ENCODE measurements at places on chromosomes 7 and 10.

GRCh38 chr10:104043185-104043830 is 42.4 kb downstream of the COL17A1 start:
- no peak overlapping the region for H3K4me3 ChIP-seq
- H3K36me3 ChIP-seq, result no peaks in the 10 kb centered on the region
- no peaks in the 10 kb centered on the region for H3K27me3 ChIP-seq

GRCh38 chr10:29332761-29333148 is 43.9 kb downstream of the LYZL1 start:
- ATAC-seq, result no peak
- no peak overlapping the region for H3K4me3 ChIP-seq
- peaks cover 11% of the 10 kb centered on the region for H3K4me1 ChIP-seq
- H3K36me3 ChIP-seq, result no peaks in the 10 kb centered on the region
- no peaks in the 10 kb centered on the region for H3K27me3 ChIP-seq
- H3K27ac ChIP-seq, result no peak overlapping the region

DNA sequence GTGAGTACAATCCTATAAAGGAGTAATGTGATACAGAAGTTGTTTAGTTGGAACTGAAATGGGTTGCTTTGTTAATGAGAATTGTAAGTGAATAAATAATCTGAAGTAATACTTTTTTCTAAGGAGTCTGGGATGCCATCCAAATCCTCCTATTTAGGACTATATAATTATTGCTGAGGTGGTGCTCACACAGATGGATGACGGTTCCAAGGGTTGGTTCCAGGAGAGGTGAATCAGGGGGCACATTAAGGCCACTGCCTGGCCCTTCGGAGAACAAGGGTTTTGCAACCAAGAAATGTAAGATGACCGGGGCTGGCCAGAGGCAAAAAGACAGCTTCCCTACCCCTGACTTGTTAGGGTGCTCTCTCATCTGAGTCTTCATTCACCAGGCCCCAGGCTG is 352.7 kb downstream of the PHTF2 start:
- H3K27ac ChIP-seq, result peak overlapping the region; percentile 7
- ATAC-seq, result peak; percentile 68
- no peak overlapping the region for H3K4me3 ChIP-seq
- H3K36me3 ChIP-seq, result no peaks in the 10 kb centered on the region
- peaks cover 4% of the 10 kb centered on the region for H3K4me1 ChIP-seq

DNA sequence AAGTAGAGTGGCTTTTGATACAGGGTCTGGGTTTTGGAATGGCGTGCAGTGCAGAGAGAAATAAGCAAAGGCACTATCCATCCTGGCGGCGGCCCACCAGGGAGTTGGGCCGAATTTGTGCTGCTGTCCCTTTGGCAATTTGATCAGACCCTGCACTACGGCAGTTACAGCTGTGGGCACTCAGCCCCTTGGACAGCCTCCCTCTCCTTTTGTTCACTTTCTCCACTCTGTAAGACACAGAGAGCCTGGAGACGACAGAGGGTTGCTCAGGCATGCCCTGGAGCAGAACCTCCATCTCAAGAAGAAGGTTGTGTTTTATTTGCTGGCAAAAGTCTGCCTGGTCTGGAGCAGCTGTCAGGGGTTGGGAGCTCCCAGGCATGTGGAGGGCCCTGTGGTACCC is 55.8 kb downstream of the LHPP start:
- no peak overlapping the region for H3K4me3 ChIP-seq
- H3K27me3 ChIP-seq, result no peaks in the 10 kb centered on the region
- peaks cover 5% of the 10 kb centered on the region for H3K4me1 ChIP-seq
- no peaks in the 10 kb centered on the region for H3K36me3 ChIP-seq
- no peak for ATAC-seq

DNA sequence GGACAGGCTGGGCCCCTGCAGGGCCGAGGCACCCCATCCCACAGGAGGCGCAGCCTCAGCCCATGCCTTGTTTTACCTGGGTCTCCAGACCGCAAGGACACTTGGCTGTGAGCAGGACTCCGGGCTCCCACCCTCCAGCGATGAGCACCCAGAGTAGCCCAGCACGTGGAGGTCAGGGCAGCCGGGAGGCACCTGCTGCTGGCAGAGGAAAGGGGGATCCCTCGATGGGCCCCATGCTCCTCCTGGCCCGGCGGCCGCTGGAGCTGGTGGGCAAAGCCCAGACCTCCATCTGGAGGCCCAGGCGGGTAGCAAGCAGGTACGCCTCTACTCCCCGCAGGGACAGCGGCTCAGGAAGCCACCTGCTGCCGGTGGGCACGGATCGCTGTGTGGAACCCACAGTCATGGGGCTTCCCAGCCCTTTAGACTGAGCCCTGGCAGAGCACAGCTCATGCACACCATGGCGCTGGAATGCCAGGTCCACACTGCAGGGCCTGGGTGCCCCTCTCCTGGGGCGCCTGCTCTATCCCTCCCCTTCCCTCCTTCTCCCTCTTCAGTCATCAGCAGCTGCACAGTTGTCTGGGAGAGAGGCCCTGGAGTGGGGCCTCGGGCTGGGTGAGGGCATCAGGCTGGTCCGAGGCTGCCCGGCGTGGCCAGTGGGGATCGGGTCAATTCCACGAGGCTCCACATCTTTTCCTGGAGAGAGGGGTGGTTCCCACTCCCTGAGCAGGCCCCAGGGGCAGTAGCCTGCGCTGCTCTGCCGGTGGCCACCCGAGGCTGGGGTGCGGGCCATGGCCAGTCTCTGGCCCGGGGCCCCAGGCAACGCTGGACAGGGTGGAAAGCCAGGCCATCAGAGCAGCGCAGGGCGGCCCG is 65.7 kb downstream of the PWWP2B start:
- no peak overlapping the region for H3K4me3 ChIP-seq
- H3K27ac ChIP-seq, result no peak overlapping the region
- H3K4me1 ChIP-seq, result peaks cover 21% of the 10 kb centered on the region
- no peaks in the 10 kb centered on the region for H3K27me3 ChIP-seq
- no peak for ATAC-seq

DNA sequence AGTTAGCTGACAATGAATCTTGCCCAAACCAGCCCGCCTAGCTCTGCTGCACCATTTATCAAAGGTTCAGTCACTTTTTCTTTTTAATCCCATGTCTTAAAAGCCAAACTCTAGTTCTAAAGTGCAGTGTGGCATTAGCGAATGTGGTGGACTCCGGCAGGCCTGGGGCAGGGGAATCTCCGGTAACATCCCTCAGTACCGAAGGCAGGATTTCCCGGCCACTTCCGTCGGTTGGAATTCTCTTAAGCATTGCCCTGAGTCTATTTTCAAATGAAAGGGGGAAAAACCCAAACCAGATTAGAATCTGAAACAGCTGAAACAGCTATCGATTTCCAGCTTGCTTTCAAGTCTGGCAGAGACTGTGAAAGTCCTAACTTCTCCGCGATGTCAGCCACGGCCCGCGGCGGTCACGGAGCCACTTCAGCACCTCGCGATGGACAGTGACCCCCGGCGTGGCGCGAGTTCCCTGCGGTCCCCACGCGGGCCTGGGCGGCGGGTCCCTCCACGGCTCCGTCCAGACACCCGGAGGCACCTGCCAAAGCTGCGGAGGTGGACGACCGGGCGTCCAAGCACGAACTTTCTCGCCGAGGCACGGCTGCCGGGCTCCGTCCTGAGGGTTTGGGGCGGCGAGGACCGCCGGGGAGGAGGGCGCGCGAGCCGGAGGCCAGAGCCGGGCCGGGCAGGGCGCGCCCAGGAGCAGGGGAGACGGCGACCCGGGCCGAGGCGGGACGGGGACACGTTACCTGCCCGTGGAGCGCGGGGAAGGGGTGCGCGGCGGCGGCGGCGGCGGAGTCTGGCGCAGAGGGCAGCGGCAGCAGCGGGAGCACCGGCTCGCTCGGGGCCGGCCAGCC is 745 bp downstream of the TCERG1L start:
- H3K4me1 ChIP-seq, result no peaks in the 10 kb centered on the region
- no peak for ATAC-seq
- H3K27me3 ChIP-seq, result peaks cover 94% of the 10 kb centered on the region
- H3K4me3 ChIP-seq, result no peak overlapping the region

DNA sequence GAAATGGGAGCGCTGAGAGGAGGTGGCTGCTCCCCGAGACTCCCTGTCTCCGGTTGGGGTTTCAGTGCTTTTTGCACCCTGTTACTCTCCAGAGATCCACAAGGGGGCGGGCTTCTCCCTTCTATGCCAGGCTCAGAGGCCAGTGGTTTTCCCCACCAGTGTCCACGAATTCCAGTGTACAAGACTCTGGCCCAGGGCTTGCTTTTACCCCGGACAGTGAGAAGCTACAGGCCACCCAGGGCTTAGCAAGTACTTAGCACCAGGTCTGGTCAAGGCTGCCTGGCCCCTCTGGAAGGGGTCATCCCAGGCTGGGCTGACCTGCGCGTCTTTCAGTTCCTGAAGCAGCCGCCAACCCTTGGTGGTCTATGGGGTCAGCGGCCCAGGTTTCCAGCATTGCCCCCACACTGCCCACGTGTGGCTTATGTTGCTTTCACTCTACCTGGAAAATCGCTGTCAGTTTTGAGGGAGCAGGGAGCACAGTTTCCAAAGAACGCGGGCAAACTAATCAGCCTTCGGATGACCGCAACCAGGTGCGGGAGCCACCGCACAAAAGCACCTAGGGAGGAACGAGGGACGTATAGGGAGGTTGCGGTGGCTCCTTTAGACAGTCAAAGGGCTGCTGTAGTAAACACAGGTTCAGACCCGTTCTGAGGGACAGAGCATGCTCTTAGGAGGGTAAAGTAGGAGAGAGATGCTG is 6.8 kb downstream of the CYP26A1 start:
- H3K4me1 ChIP-seq, result peaks cover 11% of the 10 kb centered on the region
- H3K27ac ChIP-seq, result no peak overlapping the region
- H3K4me3 ChIP-seq, result no peak overlapping the region
- peak; percentile 62 for ATAC-seq
- H3K27me3 ChIP-seq, result peaks cover 55% of the 10 kb centered on the region

DNA sequence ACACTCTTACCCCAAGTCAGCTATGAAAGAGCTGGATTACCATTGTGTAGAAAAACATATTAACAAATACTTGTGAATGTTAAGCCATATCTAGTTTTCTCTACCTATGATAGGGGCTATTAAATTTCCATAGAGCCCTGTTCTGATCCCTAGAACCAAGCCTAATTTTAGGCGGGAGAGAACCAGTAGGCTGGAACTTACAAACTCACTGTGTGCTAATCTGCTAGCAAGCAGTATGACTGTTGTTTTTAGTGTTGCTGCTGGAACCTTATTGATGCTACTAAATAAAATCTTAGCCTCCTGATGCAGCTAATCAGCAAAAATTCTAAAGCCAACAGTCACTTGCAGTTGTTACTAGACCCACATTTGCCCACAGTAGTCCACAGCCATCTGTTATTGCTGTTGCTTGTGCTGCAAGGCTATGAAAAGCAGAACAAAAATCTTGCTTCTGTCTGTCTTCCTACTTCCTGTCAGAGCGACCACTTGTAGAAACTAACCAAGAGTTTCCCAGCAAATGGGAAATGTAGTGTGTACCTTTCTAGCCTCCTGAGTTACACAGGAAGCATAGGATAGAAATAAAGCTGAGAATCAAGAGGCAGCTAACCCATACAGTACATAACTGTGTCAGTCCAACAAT is 368.4 kb downstream of the ARL4A start:
- H3K4me3 ChIP-seq, result no peak overlapping the region
- no peaks in the 10 kb centered on the region for H3K36me3 ChIP-seq
- H3K27ac ChIP-seq, result no peak overlapping the region

DNA sequence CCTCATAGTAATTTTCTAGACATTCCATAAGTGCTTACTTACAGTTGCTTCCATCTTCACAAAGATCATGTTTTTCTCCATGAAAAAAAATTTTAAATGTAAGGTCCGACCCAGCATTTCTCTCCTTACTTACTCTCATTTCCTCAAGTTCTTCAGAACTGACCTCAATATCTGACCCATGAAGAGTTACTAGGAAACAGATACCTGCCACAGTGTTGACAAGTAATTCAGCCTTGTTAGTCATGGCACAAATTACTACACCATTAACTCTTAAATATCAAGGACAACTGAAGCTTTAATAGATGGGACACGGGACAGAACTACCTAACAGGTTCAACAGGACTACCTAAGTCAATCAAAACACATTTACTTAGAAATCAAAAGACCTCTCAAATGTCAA is 316.2 kb downstream of the POM121L12 start:
- no peak for ATAC-seq
- no peaks in the 10 kb centered on the region for H3K36me3 ChIP-seq
- no peaks in the 10 kb centered on the region for H3K4me1 ChIP-seq
- no peaks in the 10 kb centered on the region for H3K27me3 ChIP-seq
- H3K27ac ChIP-seq, result no peak overlapping the region

GRCh38 chr10:101489355-101489754 is 98.7 kb downstream of the POLL start:
- H3K4me3 ChIP-seq, result no peak overlapping the region
- no peaks in the 10 kb centered on the region for H3K27me3 ChIP-seq
- H3K4me1 ChIP-seq, result no peaks in the 10 kb centered on the region
- H3K27ac ChIP-seq, result no peak overlapping the region
- no peak for ATAC-seq
- H3K36me3 ChIP-seq, result no peaks in the 10 kb centered on the region

DNA sequence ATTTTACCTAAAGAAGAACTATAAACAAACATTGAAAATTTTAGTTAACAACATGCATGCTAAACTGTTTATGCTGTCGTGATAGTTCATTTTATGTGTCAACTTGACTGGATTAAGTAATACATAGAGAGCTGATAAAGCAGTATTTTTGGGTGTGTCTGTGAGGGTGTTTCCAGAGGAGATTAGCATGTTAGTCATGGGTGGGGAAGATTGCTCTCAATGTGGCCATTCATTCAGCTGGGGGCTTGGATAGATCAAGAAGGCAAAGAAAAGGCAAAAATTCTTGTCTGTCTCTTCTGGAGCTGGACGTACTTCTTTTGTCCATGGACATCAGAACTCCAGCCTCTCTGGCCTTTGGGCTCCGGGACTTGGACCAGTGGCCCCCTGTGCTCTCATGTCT is 172.9 kb upstream of the SEMA3E start:
- no peaks in the 10 kb centered on the region for H3K36me3 ChIP-seq
- no peaks in the 10 kb centered on the region for H3K4me1 ChIP-seq
- no peak overlapping the region for H3K4me3 ChIP-seq
- H3K27ac ChIP-seq, result no peak overlapping the region

DNA sequence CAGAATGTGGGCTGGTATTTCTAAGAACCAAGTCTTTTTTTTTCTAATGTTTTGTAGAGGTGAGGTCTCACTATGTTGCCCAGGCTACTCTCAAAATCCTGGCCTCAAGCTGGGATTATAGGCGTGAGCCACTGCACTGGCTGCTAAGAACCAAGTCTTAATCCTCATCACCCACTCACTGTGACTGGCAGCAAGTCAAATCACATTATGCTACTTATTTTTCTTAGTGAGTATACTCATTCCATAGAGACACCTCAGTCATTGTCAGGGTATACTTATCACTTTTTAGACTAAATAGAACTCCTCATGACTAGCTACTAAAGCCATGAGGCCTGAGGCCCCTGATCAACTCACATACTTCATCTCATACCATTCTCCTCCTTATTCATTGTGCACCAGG is 116.1 kb downstream of the STRA8 start:
- no peak overlapping the region for H3K4me3 ChIP-seq
- no peaks in the 10 kb centered on the region for H3K27me3 ChIP-seq
- no peaks in the 10 kb centered on the region for H3K4me1 ChIP-seq
- no peaks in the 10 kb centered on the region for H3K36me3 ChIP-seq

Measured in gastroesophageal sphincter (tissue), 4 donors.